WTC11 (cell line): ENCODE measurements at places on chromosomes 6 and 20.

GRCh38 chr20:22248051-22248667, 336.2 kb downstream of the FOXA2 start:
- H3K4me1 ChIP-seq = peaks cover 27% of the 10 kb centered on the region
- peak; percentile 49 for DNase-seq
- no peaks in the 10 kb centered on the region; the same call in 1 of the 2 replicates for H3K27me3 ChIP-seq
- no peaks in the 10 kb centered on the region for H3K36me3 ChIP-seq
- H3K27ac ChIP-seq = no peak overlapping the region
- no peak overlapping the region for H3K4me3 ChIP-seq

DNA sequence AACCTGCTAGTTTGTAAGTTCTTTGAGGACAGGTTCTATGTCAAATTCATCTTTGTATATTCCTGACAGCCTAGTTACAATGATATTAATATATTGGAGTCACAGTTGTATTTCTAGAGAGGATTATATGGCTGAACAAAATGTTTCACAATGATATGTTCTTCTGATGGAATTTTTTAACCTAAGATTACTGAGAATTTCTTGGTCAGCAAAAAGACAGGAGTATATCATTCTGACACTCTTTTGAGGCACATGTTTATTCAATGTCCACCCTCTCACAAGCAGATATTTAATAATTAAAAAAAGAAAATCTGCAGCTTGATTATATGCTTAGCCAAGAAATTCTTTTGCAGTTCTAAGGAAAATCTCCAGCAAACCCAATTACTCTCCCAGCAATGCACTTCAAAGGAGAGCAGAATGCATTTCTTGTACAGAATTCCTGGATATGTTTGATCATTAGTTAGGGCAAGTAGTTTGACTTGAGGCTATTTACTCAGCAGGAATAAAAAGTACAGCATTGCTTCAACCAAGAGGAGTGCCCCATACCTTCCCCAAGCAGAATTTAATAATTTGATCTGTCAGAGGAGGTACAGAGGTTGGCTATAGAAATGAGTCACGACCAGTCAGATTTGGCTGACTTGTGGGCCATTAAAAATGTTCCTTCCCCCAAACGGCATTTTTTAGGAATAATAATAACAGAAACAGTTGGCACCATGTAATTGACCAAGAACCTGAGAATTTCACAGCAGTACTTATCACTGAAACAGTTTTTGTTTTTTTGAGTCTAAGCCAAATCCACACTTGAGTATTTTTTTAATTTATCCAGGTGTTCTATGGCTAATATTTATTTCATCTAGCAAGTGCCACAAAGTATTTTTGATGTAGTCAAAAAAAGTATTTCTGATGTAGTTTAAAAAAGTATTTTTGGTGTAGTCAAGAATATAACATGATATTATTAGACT, 508.1 kb upstream of the FLRT3 start:
- DNase-seq = no peak
- H3K4me1 ChIP-seq = peaks cover 14% of the 10 kb centered on the region
- H3K27me3 ChIP-seq = no peaks in the 10 kb centered on the region; the same call in 1 of the 2 replicates

DNA sequence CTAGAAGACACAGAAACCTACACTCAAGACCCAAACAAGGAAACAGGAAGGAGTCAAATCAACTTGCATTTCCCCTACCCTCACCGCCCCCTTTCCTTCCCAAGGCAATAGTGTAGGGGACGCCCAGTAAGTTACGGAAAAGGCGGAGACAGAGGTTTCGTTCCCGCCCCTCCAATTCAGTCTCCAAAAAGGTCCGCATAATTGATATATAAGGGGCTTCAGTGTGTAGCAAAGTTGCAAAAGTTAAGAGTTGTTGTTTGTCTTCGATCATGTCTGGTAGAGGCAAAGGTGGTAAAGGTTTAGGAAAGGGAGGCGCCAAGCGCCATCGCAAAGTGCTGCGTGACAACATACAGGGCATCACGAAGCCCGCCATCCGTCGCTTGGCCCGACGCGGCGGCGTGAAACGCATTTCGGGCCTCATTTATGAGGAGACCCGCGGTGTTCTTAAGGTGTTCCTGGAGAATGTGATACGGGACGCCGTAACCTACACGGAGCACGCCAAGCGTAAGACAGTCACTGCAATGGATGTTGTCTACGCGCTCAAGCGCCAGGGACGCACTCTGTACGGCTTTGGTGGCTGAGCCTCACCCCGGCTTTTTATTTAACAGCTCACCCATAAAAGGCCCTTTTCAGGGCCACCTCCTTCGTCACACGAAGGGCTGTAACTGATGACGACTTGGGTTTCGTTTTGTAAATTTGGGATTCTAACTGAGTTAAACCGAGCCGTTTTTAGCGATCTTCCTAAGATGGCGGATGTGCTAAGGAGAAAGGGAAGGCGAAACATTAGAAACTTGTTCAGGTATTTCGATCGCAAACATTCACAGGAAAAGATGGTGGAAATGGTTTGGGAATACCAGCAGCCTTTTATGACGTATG, 124.6 kb upstream of the BTN3A2 start:
- peak overlapping the region; percentile 75 for H3K4me3 ChIP-seq
- peak; percentile 81 for DNase-seq
- no peaks in the 10 kb centered on the region; the same call in 1 of the 2 replicates for H3K27me3 ChIP-seq
- H3K27ac ChIP-seq = peak overlapping the region; percentile 98
- H3K4me1 ChIP-seq = peaks cover 48% of the 10 kb centered on the region

DNA sequence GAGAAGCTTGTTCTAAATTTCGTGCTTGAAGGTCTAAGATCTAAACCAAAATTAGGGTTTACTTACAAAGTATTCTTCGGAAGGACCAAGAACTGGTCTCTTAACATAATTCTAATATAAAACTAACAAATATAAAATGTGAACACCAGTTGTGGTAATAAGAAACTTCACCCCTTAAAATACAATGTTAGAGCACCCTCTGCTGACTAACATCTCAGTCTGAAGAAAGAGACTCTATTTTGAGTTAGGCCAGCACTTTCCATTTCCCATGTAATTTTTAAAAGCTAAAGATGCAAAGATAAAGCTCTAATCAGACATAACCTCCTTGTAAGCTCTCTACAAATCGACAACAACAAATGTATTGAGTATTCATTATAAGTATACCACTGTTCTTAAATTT, 24.6 kb downstream of the ATG5 start:
- H3K4me3 ChIP-seq = no peak overlapping the region
- no peaks in the 10 kb centered on the region for H3K36me3 ChIP-seq
- DNase-seq = no peak
- no peaks in the 10 kb centered on the region for H3K27me3 ChIP-seq
- H3K4me1 ChIP-seq = no peaks in the 10 kb centered on the region

DNA sequence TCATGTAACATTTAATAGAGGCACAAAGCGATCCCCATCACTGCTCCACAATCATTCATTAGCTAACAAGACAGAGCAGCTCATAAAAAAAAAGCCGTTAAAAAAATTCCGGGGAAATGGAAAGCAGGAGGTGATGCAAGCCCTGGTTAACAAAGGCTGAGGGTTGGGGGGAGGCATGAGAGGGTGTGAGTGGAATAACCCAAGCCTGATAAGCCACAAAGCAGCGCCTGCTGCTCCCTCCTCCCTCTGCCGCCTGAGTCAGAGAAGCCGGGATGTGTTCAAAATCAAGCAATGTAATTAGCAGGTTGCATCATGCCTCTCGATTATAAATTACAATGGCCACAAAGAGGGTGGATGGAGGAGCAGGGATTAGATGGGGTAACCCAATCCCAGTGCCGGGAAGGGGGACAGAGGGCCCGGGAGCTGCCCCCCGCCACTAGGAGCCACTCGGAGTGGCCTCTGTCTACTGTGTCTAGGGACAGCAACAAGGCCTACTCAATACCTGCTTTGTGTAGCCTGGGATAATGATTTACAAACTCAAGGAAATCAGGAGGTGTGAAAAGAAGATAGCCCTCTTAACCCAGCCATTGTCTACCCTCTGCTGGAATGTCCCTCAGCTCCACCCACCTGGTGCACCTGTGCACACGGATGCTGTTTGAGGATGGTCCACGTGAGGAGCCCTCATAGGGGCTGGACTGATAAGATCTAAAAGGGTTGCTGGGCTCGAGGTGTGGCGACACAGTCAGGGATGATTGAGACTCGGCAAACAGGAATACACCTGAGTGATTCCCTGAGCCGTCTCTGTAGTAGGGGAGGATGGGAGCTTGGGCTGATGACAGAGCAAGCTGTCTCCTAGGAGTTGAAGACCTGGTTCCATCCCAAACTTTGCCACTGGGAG, 156.9 kb downstream of the VEGFA start:
- H3K4me1 ChIP-seq = peaks cover 15% of the 10 kb centered on the region
- H3K27me3 ChIP-seq = no peaks in the 10 kb centered on the region
- H3K4me3 ChIP-seq = no peak overlapping the region
- DNase-seq = peak; percentile 77
- no peaks in the 10 kb centered on the region for H3K36me3 ChIP-seq

DNA sequence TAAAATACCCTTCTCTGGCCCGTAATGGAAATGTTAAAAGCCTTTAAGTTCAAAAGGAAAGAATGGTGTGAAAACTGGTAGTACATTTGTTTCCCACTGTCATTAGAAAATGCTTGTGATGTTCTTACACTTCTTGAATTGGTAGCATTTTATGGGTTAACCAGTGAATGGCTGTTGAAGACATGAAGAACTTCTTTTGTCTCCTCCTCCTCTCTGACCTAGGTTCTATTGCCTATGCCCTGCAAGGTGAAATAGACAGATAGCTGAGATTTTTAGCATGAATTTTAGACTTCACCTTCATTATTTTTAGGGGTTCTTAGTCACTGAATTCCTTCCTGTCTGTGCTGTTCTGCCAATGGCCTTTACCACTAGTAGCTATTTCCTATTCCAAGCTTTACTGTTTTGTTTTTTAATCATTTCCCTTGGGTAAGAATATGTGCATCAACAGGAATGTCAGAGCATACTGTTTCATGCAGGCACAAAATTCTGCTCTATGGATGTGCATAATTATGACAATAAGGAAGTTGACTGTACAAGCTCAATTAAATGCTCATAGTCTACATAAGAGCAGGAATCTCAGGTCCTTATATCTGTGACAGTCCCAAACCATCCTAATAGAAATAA, 4.9 kb downstream of the TNFAIP3 start:
- no peak for DNase-seq
- no peak overlapping the region for H3K27ac ChIP-seq
- no peak overlapping the region for H3K4me3 ChIP-seq
- H3K4me1 ChIP-seq = peaks cover 16% of the 10 kb centered on the region

DNA sequence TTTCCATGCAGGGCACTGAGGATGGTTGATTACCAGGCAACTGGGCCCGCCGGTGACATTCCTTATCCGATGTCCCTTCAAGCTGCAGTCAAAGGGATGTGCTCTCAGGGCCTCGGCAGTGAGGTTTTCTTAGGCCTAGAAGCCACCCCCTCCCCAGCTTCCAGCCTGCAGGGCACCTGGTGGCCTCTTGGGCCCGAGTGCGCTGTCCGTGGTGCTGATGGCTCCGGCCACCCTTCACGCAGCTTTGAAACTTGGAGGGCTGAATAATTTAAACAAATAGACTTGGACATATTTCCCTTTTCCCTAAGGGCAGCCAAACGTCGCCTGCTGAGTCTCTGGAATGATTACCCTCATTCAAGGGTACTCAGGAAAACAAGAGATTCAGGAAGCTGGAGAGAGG, 8.9 kb upstream of the MLN start:
- DNase-seq = peak; percentile 88
- no peak overlapping the region for H3K27ac ChIP-seq
- no peaks in the 10 kb centered on the region for H3K36me3 ChIP-seq
- peak overlapping the region; percentile 21 for H3K4me3 ChIP-seq
- peaks cover 65% of the 10 kb centered on the region for H3K4me1 ChIP-seq
- peaks cover 12% of the 10 kb centered on the region for H3K27me3 ChIP-seq

DNA sequence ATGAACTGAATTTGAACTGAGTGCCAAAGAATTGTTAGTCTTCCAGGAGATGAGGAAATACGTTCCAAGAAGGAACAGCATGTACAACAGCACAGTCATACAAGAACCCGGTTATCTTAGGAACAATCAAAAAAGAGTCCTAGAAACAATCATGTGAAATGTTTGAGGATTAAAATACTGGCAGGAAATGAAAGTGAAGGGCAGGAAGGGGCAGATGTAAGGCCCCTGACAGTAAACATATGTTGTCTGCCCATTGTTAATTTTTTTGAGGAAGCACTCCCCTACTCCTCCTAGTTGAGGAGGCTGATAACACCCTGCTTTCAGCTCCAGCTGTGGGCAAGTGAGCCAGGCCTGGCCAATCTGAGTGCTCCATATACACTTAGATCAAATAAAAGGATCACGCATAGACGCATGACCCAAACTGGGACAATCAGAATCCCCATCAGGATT, 220.9 kb downstream of the HACE1 start:
- H3K36me3 ChIP-seq = no peaks in the 10 kb centered on the region
- no peak for DNase-seq
- peaks cover 7% of the 10 kb centered on the region for H3K4me1 ChIP-seq
- no peak overlapping the region for H3K27ac ChIP-seq
- H3K4me3 ChIP-seq = no peak overlapping the region

DNA sequence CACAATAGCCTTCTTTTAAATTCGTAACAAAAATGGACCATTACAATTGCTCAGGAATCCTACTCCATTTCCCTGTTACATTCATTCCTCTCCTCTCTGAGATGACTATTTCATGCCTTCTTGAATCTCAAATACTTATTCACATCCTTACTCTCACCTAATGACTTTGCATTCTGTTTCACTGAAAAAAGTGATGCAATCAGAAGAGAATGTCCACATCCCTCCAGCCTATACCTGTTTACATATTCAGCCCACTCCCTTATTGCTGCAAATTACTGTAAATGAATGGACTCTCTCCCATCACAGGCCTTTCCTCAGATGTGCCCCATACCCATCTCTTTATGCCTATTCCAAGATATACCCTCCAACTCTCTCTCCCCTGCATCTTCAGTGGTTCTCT, 8.6 kb downstream of the TAAR1 start:
- no peak overlapping the region for H3K4me3 ChIP-seq
- no peaks in the 10 kb centered on the region for H3K36me3 ChIP-seq
- no peak overlapping the region for H3K27ac ChIP-seq
- H3K4me1 ChIP-seq = no peaks in the 10 kb centered on the region
- no peak for DNase-seq

DNA sequence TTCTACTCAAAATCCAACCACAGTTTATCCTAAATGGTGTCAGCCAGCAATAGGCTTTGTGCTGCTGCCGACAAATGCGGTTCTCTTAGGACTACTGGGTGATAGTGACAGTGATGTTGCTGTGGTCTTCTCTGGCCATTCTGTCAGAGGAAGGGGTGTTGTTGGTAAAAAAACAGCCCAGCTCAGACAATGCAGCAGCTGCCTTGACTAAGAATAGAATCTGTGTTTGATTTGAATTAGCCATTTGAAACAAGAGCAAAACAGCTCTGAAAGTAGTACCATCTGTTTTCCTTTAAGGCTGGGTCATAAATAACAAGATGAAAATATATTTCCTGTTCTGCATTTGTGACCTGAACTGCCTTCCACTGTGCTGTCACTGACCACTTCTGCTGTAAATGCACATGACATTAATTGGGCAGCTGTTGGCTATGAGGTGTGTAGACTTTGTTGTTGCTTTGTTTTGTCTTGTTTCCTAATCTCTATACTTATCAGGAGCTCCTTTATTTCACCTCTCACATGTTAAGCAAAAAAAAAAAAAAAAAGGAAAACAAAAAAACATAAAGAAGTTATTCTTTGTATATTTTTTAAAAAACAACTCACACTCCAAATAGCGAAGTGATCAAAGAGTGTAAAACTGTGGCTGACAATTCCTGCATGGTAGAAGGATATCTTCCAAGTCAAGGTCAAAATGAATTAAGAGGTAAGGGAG, 497.8 kb upstream of the ARID1B start:
- peaks cover 17% of the 10 kb centered on the region for H3K36me3 ChIP-seq
- peaks cover 6% of the 10 kb centered on the region for H3K4me1 ChIP-seq
- DNase-seq = no peak
- H3K4me3 ChIP-seq = no peak overlapping the region
